ENCODE measurements at places on chromosomes 13 and 19. TPM values are rescaled to one million over a fixed set of nuclear protein-coding genes. Genes with fewer than 3 reads are reported as not detected.

GRCh38 chr19:17841371-17841809 is 6.4 kb downstream of the JAK3 start:
- no peak for DNase-seq

DNA sequence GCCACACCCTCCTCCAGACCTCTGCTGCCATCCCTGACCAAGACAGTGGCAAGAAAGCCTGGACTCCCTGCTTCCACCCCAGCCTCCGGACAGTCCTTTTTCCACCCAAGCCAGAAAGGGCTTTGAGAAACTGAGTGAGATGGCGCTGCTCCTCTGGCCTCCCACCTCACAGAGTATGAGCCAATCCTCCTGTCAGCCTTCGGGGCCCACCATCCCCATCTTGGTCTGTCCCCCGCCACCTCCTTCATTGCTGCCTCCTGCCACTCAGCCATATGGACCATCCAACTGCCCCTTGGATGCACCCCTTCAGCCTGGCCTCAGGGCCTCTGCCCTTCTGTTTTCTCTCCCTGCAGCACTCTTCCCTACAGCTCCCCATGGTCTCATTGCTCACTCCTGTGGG is 125.7 kb downstream of the CRYL1 start:
- DNase-seq, result no peak

DNA sequence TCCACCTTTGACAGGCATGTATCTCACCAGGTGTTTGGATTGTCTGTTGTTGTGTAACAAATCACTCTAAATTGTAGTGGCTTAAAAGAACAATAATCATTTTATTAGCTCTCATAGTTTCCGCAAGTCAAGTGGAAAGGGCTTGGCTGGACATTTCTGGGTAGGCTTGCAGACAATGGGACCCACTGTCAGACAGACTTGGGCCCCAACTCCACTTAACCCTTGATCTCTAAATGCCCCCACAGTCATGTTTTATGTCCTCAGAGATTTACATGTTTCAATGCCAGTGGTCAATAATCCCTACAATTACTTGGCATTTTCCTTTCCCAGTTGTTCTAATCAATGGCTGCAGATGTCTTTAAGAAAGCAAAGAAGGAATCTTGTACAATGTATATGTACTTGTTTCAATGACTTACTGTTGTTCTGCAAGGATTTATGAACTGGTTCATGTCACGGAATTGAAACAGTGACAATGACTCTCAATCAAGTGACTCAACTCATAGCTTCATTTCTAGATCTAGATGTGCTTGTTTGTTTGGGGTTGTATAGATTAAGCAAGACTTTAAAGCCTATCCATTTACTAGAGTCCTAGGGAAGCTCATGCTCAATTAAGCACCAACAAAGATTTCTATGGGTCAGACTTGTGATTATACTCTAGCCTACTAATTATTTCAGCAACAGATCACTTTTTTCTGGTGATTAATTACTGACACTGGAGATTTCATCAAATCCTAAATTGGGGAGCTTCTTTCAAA is 510.1 kb upstream of the NBEA start:
- no peak for DNase-seq

- no peak for DNase-seq
Observed at GRCh38 chr13:28251466-28251865, 113.1 kb downstream of the PAN3 start.

DNA sequence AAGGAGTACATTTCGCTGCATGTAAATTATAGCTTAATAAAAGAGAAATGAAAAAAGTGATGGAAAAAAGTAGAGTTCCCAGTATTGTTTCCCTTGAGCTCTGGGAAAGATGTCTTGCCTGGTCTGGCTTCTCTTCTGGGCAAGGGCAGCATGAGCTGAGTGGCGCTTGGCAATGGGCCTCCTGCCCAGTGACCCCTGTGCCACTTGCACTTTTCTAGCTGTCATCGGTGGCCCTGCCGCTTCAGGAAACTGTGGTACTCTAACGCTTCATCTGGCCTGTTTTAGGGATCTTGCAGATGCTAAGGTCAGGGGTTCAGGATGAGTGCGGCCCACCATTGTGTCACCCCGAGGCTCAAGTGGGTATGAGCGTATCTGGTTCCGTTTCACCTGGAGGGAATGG is 161.4 kb downstream of the MTUS2 start:
- DNase-seq, result no peak

GRCh38 chr19:37505958-37506386 is 767 bp upstream of the ZNF793 start:
- no peak for DNase-seq

The THSD8 gene
- 3.6 TPM for total RNA-seq

GRCh38 chr19:19510432-19510831 is 4.9 kb downstream of the TSSK6 start:
- DNase-seq, result no peak

GRCh38 chr19:35330475-35330874 is 1.5 kb downstream of the CD22 start:
- no peak for DNase-seq

The CD320 gene
- total RNA-seq, result 39.3 TPM

DNA sequence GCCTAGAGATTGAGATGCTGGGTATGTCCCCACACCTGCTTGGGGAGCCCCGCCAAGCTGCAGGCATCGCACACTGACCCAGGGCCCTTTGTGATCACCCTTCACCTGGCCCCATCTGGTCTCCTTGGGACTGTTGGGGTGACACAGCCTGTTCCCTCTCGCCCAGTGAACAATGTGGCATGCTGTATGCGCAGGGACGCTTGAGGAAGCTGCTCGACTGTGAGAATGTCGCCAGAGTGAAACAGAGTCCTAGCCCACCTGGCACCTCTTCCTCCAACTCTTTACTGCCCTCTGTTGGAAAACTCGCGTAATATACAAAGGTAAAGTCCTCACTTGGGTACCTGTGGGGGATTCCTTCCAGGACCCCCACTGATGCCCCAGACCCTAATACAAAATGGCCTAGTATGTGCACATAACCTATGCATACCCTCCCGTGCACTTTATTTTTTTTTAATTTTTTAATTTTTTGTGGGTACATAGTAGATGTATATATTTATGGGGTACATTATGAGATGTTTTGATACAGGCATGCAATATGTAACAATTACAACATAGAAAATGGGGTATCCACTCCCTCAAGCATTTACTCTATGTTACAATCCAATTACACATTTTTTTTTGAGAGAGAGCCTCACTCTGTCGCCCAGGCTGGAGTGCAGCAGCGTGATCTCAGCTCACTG is 9.0 kb downstream of the BLOC1S3 start:
- no peak for DNase-seq

GRCh38 chr13:62130062-62130970 is 714.7 kb upstream of the PCDH20 start:
- no peak for DNase-seq

- DNase-seq, result no peak
Observed at GRCh38 chr19:51002542-51003311, 1.3 kb upstream of the KLK8 start.

The MYO1F gene
- total RNA-seq, result 0.50 TPM

DNA sequence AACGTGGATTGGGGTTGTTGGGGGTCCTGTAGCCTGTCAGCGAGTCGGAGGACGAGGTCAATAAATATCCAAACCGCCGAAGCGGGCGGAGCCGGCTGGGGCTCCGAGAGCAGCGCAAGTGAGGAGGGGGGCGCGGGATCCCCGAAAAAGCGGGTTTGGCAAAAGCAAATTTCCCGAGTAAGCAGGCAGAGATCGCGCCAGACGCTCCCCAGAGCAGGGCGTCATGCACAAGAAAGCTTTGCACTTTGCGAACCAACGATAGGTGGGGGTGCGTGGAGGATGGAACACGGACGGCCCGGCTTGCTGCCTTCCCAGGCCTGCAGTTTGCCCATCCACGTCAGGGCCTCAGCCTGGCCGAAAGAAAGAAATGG is 754 bp upstream of the SIX5 start:
- no peak for DNase-seq

All from chondrocyte (in vitro differentiated cells).